Stimulated activated CD8-positive, alpha-beta memory T cell treated with anti-CD3 and anti-CD28 coated beads, Interleukin-2, amount 100 ng/mL, for 1 hour (primary cell): ENCODE measurements at places on chromosomes 2 and 18.

DNA sequence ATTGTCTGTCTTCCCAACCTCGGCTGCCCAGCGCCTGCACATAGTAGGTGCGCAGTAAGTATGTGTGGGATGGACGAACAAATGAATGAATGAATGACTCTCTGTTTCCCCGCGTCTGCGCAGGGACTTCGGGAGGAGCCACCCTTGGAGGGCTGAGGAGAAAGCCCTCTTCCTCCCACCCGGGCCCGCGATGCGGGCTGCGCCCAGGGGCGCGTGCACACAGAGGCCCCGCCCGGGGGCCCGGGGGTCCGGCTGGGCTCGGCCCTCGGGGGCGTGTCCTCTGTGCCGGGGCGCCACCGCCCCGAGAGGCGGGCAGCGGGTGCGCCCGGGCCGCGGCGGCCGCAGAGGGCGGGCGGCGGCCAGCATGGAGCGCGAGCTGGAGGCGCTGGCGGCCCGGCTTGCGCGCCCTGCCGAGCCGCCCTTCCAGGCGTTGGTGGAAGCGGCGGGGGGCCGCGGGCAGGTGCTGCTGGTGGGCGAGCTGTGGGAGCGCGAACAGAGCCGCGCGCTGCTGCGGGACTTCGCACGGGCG, at the start of gene C2orf72:
Gene C2orf72, plus strand, starts transcription at position 322 of the 529 bp plus-strand sequence. Its CDS starts 43 bp downstream, at position 365.
- no peak for DNase-seq

DNA sequence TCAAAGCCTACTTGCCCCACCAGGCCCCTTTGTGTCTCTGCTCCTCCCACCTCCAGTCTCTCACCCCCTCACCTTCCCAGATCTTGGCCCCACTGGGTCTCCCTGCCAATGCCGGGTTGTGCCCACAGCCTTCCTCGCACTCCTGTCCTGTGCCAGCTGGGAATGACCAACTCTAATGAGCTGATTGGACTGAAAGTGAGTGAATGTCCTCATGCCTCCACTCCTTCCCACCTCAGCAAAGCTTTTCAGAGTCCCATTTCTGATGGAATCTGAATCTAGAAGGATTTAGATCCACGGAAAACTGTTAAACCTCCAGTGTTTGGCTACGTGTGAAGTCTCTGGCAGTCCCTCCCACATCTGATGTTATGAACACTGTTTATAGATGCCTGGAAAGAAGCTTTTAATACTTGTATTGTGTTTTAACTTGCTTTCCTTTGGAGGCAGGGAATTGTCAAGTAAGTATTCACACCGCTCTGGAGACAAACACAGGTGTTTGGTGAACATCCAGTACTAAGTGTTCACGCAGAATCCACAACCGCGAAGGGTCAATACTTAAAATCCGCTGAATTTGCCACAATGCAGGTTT, 103.9 kb downstream of the RTN4 start:
- no peak for DNase-seq

- DNase-seq, result no peak
Observed at GRCh38 chr2:17877811-17878280, 621 bp upstream of the KCNS3 start.

DNA sequence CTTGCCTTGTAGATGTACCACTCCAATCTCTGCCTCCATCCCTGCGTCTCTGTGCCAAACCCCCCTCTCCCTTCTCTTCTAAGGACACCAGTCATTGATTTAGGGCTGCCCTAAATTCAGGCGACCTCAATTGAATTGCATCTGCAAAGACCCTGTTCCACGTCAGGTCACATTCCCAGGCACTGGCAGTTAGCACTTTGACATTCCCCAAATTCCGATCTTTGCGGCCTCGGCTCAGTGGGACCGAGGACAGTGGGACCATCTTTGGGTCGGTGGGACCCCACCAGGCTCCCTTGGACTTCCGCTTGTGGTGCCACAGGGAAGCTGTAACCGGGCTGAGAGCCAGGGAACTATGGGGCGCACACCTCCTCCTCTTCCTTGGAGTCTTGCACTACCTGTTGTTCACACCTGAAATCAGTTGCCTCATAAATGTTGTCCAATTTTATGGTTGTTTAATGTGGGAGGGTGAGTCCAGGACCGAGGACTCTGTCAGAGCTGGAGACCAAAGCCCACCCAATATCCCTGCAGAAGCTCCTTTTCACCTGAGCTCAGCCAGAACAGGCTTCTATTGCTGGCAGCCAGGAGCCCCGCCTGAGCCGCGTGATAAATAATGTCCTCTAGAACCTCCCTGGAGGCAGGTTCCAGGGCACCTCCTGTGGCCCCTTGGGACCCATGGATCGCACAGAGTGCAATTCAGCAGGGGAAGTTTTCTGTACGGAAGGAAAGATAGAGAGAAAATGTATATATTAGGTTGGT, 271.6 kb downstream of the EIPR1 start:
- no peak for DNase-seq

DNA sequence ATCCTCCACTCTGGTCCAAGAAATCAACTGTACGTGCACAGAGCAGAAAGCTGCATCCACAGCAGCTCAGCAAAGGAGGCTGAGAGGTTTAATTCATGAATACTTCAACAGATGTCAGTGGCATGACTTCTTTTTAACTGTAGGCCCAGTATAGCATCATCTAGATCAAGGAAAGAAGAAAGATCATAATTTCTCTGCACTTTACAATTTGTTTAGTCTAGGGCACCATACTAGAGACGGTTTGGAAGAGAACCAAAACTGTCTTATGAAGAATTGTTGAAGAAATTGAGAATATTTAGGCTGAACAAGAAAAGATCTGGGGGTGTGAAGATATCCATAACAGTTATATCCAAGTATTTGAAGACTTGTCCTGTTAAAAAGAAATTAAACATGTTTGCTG, 30.5 kb upstream of the MAP3K20 start:
- no peak for DNase-seq

DNA sequence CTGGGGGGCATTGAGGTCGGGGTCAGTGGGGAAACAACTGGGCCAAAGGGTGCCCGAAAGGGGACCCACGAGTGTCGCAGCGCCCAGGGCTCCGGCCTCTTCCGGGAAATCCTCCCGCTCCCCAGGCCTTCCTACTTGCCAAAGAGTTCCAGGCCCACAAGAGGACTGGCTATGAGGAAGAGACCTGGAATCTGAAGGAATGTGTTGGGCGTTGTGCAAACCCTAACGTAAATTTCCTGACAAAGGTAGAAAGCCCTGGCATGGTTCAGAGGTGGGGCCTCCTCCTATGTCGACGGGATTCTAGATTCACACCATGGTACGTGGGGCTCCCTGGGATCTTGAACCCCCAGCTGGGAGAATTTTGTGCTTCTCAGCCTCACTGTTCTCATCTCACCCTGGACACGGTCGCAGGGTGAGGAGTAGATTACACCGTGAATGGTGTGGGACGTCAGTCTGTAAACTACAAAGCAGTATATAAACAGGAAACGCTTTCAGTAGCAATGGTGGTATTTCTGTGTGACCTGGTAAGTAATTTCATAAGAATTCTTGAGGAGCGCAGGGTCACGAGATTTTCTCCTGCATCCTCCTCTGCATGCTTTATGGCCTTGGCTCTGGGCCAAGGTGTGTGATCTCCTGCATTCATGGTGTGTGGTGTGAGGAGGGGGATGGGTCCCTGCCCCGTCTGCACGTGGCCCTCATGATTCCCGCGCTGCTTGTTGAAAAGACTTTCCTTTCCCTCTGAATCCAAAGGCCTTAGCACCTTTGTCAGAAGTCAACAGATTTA, 868 bp downstream of the HSBP1L1 start:
- DNase-seq, result no peak

GRCh38 chr2:84487298-84487996, 28.4 kb upstream of the SUCLG1 start:
- DNase-seq, result no peak

DNA sequence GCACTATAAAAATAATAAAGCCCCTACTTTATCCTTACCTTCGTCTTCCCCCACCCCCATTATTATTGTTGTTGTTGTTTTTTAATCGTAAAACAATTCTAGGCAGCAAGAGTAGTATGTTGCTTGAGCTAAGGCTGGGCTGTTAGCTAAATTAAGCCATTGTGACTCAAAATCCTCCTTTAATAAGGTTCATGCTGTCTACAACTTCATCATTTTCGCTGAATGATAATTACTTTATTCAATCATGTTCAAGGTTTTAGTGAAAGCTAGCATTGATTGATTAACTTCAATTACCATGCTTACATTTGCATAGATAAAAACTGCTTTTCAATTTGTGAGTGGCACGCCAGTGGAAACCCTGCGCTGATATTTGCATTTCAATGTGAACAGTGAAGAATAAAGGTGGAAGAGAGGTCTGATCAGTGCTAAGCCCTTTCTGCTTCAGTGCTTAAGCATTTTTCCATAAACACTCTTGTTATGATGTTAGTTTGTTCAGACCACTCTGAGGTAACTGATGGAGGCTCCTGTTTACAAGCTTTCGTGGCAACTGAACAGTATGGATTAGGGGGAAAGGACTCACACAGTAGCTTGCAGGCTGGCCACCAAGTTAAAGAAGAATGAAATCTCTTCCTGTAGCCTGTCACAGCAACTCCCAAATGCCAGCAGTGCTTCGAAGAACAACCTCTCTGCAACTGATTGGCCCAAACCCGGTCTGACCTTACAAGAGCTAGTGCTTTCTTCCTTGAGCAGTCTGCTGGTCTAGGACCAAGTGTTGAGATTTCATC, 156.8 kb downstream of the GPD2 start:
- no peak for DNase-seq

DNA sequence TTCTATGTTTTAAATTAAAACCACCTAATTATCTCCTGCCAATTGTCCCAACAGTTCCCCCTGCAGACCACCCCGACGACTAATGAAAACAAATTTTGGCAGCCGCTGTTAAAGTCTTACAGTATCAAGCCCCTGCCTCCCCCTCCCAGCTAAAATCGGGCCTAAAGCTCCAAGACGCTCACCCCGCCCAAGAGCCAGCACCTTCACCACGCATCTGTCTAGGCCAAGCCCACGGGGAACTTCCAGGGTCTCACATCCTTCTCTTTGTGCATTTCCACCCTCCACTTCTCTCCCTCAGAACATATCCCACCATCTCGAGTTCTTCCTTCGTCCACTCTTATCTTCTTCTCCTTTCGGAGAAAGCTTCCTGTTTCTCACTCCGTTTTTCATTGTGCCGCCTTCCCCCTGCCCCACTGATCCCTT, 445 bp downstream of the PRPF40A start:
- peak; percentile 7 for DNase-seq

GRCh38 chr2:162890690-162891311, 52.2 kb upstream of the KCNH7 start:
- DNase-seq, result no peak

DNA sequence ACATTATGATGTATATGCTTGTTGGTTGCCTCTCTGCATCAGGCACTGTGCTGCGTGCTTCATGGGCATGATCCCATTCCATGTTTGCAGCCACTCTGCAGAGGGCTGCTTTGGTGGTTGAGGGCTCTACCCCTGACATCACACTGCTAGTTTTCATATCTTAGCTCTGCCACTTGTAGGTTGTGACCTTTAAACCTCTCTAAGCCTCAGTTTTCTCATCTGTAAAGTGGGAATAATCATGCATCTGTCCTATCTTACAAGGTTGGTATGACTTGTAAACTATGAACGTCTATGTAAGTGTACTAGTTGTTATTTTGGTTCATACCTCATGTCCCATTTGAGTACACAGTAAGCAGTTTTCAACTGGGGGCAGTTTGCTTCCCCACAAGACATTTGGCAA, 260.4 kb downstream of the PHLPP1 start:
- DNase-seq, result no peak

DNA sequence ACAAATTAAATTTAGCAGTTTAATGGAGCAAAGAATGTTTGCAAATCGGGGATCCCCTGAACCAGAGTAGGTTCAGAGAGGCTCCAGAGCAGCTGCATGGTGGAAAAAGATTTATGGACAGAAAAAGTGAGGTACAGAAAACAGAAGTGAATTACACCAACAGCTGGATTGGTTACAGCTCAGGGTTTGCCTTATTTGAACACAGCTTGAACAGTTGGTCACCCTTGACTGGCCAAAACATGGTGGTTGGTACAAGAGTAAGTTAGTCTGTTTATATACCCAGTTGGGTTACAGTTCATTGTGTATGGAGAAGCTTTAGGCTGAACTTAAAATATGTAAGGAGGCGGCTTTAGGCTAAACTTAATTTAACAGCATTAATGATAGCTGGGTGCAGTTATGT, 5.4 kb upstream of the CDCA7 start:
- DNase-seq, result no peak

- DNase-seq, result no peak
Observed at GRCh38 chr2:27060323-27060722, 8.9 kb downstream of the AGBL5 start.
